Endothelial cell (in vitro differentiated cells): ENCODE measurements at places on chromosomes 1 and 21.
A peak's percentile ranks its signal among the peaks of the same experiment; 100 is the strongest.

DNA sequence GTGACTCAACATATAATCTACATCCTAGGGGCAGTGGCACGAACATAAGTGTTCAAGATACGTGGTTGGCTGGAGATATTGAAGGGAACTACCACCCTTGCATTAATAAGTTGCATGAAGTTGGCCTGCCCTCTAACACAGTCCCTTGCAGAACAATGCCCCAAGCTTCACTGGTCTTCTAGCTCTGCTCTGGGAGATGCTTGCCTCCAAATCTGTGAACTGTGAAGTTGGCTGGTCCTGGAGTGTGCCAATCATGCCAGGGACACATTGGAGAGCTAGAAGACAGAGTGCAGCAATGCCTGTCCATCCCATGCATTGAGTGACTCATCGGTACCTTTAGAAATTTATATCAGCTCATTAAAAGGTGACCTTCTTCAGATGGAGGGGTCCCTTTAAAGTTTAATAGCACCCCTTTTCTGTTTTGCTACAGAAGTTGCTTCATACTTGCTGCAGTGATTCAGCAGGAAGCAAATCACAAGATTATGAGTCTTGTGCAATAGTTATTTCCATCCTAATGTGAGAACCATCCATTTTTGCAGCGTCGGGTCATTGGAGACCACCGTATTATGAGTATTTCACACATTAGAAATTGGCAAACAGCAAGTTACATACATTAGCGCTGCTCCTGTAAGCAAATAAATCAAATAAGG, 55.2 kb upstream of the KAZN start:
- DNase-seq: no peak

- no peak for DNase-seq
Measured at GRCh38 chr1:167934426-167935215, 1.9 kb upstream of the DCAF6 start.

- no peak for DNase-seq
Measured at GRCh38 chr1:168230709-168231108, 4.9 kb downstream of the SFT2D2 start.

- no peak for DNase-seq
Measured at GRCh38 chr1:215606564-215607168, 39.6 kb downstream of the KCTD3 start.

- no peak for DNase-seq
Measured at GRCh38 chr21:32320726-32321125, 22.1 kb downstream of the MRAP start.

DNA sequence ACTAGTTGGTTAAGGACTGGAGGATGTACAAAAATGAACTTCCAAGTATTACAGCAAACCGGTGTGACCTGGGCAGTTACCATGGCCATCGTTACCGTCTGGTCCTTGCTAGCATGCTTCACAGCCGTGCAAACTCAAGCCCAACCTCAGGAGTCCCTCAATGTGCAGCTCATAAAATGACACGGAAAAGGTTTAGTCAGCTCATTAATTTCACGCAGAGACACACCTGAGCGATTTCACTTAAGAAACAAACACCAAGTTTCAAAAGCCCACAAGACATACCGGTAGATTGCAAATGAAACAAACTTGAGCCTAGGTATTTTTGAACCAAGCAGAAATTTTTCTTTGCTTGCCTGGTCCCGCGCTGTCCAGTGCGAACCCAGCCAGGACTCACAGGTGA, 105.0 kb upstream of the ADAR start:
- DNase-seq: no peak

GRCh38 chr1:225508538-225509375, 80.9 kb upstream of the LBR start:
- no peak for DNase-seq

- no peak for DNase-seq
Measured at GRCh38 chr1:50917138-50918137, 42.6 kb downstream of the FAF1 start.

GRCh38 chr1:53638360-53639035, 100.5 kb downstream of the GLIS1 start:
- no peak for DNase-seq

- DNase-seq: no peak
Measured at GRCh38 chr1:60877376-60877775, 205.0 kb upstream of the NFIA start.

DNA sequence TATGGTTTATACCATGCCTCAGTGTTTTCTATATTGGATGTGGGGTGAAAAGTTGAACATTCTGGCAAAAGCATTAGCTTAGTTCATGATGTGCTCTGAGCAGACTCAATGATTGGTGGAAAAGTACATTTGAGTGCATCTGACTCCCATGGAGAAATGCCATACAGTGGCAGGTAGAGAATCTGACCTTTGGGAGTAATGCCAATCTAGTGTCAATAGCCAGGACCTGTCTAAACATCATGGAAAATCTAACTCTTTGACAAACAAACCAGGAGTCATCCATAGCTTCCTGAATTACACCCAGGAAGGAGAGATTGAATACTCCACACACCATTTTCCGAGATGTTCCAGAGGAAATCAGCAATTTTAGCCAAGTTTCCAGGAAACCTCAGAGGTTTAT, 51.0 kb downstream of the XCL1 start:
- DNase-seq: no peak

DNA sequence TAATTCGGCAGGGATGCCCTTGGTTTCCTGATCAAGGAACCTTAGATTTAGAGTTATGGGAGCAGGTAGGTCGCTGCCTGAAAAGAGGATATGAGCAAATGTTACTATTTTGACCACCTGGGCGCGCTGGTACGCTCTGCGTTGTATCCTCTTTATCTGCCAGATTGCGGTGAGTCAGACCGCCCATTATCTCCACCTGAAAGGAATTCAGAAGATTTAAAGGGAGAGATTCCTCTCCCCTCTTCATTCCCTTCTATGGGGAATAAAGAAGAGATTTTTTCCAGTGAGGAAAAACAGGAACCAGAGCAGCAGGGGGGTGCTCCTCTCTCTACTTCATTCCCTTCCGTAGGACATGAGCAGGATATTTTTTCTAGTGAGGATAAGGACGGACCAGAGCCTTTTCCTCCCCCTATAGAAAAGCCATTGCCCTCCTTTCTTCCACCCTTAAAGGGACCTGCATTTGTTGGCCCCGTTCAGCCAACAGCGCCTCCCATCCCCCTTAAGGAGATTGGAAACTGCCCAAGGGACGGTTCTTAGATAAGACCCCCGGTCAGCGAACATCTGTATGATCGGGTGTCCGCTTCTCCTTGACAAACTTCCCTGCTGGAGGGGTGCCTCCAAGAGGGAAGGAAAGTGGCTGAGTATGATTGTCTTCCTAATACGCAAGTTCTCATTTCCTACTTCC, 34.1 kb downstream of the CLCA1 start:
- DNase-seq: peak; percentile 27

- DNase-seq: no peak
Measured at GRCh38 chr1:215645182-215645581, 78.1 kb downstream of the KCTD3 start.

- DNase-seq: no peak
Measured at GRCh38 chr1:36580524-36580923, 97.8 kb upstream of the CSF3R start.

DNA sequence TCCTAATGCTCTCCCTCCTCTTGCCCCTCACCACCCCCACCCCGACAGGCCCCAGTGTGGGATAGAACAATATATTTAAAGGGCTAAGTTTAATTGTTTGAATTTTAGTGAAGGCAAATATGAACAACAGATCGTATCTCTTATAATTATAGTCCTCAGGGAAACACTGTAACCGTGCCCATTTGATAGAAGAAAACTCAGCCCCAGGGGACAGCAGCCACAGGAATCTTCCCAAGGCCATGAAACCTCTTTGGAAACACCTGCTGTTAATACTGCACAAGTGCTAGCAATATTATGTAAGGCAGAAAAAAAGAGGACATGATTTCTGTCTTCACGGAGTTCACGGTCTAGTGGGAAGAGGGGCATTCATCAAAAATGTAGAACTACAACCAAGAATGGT, 142.2 kb downstream of the URB2 start:
- DNase-seq: no peak

- no peak for DNase-seq
Measured at GRCh38 chr1:117652421-117652820, 46.6 kb downstream of the TENT5C start.

GRCh38 chr1:2543543-2544092, 12.6 kb upstream of the TNFRSF14 start:
- no peak for DNase-seq

DNA sequence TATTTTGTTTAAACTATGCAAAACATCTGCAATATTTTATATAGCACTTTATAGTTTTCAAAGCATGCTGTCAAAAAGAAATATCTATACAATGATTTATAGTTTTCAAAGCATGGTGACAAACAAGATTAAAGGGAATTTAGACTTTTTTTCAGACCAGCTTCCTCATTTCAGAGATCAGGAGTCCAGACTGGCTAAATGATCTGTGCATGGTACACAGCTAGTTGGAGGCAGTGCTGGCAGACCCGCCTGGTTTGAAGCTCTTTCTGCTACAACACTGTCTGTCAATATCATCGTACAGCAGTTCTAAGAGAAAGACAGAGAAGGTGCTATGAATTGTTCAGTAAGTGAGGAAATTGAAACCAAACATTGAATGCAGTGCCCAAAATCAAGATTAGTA, 479.0 kb downstream of the PTBP2 start:
- no peak for DNase-seq

DNA sequence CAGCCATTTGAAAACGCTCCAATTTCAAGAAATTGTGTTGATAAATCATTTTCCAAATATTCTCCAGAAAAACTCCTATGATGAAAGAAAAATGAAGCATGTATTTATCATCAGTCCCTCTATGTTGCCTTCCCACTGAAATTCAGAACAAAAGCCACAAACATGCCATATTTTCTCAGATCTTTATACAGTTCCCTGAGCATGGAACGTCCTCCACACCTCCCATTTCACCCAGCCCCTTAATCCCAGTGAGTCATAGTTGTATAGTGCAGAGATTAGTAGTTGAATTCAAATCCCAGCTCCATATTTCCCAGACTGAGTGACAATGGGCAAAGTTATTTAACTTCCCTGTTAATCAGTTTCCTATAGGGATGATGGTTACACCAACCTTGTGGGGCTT, 20.6 kb upstream of the NPL start:
- DNase-seq: no peak

DNA sequence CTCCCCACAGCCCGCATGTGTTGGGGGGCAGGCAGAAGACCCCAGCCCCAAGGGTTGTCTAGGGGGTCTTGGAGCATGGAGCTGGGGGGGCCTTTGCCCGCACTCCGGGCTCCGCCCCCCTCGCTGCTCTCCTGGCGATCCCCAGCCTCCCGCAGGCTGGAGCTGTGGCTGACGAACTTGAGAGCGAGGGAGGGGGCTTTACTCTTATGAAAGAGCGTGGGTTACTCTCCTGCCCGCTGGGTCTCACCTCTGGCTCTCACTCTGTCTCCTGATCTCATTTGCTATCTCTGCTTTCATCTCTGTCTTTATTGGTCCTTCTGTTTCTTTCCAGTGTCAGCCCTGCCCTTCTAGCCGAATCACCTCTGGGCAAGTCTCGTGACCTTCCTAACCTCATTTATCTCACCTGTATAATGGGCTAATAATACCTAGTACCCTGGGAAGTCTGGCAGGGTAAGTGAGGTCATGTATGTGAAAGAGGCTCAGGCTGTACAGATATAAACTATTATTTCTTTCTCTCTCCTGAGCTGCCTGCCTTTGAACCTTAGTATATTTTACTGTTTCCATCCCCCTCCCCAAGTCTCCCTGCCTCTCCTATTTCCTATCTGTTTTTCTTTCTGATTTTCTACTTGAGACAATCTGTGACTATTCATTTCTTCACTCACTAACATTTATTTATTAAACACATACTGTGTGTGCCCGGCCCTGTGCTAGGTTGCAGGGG, 731 bp downstream of the EFNA4 start:
- DNase-seq: peak; percentile 61

- no peak for DNase-seq
Measured at GRCh38 chr21:33055991-33056390, 13.9 kb upstream of the OLIG1 start.

- DNase-seq: no peak
Measured at GRCh38 chr21:41559658-41560631, 52.0 kb upstream of the TMPRSS2 start.

- no peak for DNase-seq
Measured at GRCh38 chr1:87091425-87091824, 177.0 kb downstream of the HS2ST1 start.

DNA sequence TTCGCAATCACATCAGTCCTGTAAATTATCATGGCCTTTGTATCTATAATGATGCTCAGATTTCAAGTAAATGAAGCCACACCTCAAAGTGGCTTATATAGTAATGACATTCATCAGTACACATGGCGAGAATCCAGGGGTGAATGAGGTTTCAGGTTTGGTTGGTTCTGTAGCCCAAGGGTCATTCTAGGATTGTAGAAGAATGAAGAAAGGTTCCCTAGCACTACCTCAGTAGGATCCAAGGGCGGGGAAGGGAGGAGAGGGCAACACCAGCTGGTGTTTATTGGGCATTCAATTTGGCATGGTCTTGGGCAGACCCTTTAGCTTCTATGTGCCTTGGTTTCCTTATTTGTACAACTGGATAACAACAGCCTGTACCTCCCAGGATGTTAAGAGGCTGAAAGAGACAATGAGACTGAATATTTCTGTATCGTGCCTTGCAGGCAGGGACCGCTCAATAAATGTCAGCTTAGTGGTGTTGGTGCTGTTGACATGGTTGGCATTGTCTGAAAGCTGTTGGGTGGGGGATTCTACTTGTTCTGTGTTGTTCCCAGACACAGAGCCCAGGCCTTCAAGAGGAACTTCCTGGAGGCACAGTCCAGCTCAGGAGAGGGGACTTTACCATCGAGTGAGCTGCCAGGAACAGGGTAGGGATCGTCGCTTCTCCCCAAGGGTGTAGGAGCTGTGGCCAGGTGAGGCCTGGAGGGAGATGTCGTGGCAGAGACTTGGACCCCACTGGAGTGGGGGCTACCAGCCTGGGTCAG, 388.2 kb downstream of the PTPRU start:
- no peak for DNase-seq

DNA sequence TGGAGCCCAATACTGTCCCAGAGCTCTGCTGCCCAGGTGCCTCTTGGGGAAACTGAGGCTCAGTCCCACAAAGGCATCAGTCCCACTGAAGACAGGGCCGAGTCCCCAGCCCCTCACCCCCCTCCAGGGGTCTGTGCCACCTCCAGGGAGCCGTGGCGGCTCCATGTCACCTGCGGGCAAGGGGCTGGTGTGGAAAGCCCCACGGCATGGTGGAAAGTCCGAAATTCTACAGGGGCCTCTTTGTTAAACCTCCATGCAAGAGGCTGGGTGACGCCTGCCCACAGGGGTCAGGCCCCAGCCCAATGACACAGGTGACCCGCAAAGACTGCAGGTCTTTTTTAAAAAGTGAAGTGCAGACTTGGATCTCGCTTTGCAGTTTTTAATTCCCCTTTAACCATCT, 3.3 kb upstream of the AIRE start:
- DNase-seq: no peak

GRCh38 chr1:153968000-153968363, 280 bp downstream of the CREB3L4 start:
- DNase-seq: no peak

DNA sequence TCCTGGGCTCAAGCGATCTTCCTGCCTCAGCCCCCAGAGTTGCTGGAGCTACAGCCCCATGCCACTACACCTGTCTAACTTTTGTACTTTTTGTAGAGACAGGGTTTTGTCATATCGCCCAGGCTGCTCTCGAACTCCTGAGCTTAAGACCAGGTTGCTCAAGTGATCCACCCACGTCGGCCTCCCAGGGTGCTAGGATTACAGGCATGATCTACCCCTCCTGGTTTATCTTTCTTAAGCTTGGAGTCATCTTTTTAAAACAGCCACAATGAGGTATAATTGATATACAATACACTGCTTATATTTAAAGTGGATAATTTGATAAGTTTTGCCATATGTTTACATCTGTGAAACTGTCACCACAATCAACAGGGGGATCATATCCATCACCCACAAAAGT, 25.4 kb upstream of the WDR26 start:
- DNase-seq: no peak

- DNase-seq: no peak
Measured at GRCh38 chr1:164630626-164631396, 71.8 kb downstream of the PBX1 start.
